ENCODE measurements at places on chromosomes 13 and 19. TPM values are rescaled to one million over a fixed set of nuclear protein-coding genes. Genes with fewer than 3 reads are reported as not detected.

CYP4F2 gene
- 6.3 TPM for total RNA-seq

NANOS3 gene
- 3.0 TPM for total RNA-seq

OPA3 gene
- total RNA-seq, result 14.4 TPM

EPSTI1 gene
- total RNA-seq, result not detected

SHISA7 gene
- total RNA-seq, result not detected

NLRP7 gene
- not detected for total RNA-seq

MRI1 gene
- 15.3 TPM for total RNA-seq

HAUS8 gene
- 8.9 TPM for total RNA-seq

ZNF554 gene
- 6.1 TPM for total RNA-seq

PRR36 gene
- 0.49 TPM for total RNA-seq

GRIN3B gene
- 0.74 TPM for total RNA-seq

MIER2 gene
- total RNA-seq, result 19.2 TPM

ACP7 gene
- total RNA-seq, result not detected

FAM83E gene
- total RNA-seq, result 0.34 TPM

CCDC8 gene
- total RNA-seq, result 93.6 TPM

OR7D2 gene
- not detected for total RNA-seq

CYP2F1 gene
- not detected for total RNA-seq

All from G401 (cell line).